ENCODE measurements at places on chromosomes 16 and 17. TPM values are rescaled to one million over a fixed set of nuclear protein-coding genes. Genes with fewer than 3 reads are reported as not detected.
A peak's percentile ranks its signal among the peaks of the same experiment; 100 is the strongest.

DNA sequence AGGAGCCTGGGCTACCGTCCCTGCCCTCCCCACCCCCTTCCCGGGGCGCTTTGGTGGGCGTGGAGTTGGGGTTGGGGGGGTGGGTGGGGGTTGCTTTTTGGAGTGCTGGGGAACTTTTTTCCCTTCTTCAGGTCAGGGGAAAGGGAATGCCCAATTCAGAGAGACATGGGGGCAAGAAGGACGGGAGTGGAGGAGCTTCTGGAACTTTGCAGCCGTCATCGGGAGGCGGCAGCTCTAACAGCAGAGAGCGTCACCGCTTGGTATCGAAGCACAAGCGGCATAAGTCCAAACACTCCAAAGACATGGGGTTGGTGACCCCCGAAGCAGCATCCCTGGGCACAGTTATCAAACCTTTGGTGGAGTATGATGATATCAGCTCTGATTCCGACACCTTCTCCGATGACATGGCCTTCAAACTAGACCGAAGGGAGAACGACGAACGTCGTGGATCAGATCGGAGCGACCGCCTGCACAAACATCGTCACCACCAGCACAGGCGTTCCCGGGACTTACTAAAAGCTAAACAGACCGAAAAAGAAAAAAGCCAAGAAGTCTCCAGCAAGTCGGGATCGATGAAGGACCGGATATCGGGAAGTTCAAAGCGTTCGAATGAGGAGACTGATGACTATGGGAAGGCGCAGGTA, 762 bp downstream of the CDK12 start:
- DNase-seq, result no peak

DNA sequence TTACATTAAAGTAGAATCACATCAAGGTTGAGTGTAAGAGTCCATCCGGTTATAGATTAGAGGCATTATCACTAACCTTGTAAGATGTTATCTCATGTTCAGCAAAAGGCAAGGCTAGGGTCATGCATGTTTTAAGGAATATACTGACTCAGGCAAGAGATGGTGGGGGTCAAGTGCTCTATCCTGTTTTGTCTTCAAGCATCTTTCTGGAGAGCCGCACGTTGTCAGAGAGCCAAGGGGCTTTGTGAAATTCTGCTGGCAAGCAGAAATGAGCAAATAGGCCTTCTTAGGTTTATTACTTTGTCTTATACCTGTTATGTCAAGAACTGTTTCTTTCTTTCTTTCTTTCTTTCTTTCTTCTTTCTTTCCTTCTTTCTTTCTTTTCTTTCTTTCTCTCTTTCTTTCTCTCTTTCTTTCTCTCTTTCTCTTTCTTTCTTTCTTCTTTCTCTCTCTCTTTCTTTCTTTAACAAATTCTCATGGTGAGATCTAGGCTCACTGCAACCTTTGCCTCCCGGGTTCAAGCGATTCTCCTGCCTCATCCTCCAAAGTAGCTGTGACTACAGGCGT, 47.3 kb upstream of the IL34 start:
- DNase-seq, result no peak

TP53TG3B gene
- total RNA-seq, result not detected

- no peak for DNase-seq
These were observed 51.3 kb downstream of the EPN2 start for GRCh38 chr17:19288453-19288852.

- DNase-seq, result no peak
These were observed 20.6 kb downstream of the CHAD start for GRCh38 chr17:50447870-50448595.

DNA sequence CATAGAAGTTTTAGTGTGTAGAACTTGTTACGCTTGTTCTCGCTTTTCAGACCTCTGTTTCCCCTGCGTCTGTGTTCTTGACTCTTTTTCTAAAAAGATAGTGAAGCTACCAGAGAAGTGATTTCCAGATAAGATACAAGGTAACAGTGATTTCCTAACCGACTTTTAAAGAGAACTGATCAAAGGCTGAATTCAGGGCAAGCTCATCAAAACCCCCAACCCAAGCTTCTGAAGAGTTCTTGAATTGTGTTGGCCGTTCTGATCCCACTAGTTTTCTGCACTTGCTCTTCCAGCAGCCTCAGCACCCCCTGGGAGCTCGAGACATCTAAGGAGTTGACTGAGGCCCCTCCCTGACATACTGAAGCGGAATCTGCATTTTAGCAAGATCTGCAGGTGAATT, 12.7 kb upstream of the NSMCE1 start:
- no peak for DNase-seq

- DNase-seq, result peak; percentile 57
These were observed 147.3 kb downstream of the CCDC182 start for GRCh38 chr17:57597531-57598453.

DNA sequence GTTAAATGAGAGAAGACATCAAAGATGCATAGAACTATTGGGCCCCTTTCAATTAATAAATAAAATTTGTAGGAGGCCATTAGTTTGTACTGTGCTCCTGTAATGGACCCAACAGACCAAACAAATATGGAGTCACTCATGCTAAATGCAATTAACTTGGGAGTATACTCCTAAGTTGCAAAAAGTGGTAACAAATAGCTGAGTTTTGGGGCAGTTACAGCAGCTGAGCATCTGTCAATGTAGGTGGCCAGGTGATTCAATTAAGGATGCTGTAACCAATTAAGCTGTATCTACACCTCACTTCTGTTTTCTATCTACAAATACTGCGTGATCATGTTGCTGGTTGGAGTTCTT, 34.9 kb downstream of the WNT9B start:
- DNase-seq, result no peak

DNA sequence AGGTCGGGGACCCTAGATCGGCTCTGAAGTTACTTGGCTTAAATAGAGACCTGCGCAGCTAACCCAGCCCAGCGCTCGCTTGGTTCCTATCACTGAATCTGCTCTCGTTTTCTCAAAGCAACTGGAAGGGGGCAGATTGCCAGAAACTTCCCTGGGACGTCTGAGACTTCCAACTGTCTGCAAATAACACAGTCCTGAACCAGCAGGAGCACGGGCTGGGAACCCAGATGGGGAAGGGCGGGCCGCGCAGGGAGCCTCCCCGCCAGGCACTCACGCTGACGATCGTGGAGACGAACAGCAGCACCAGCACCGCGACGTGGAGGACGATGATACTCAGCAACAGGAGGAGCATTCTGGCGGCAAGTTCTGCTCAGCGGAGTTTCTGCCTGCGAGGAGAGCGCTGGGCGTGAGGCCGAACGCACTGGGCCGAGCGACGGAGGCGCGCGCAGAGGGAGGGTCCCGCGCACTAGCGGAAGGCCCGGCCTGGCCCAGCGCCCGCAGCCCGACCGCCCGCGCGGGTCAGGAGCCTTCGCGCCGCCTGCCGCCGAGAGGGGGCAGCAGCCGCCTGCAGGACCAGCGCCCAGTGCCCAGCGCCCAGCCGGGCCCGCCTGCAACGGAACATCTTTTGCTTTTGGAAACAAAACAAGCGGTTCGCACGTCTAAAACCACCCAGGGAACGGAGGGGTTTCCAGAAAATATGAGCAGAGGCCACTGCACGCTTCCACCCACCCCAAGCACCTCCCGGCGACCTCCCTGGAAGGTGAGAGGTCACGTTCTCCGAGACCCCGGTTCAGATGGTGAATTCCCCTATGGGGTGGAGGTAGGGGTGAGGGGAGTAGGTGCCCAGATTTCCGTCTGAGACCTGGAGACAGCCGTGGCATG, 4.5 kb downstream of the PMP22 start:
- DNase-seq, result peak; percentile 54

MYH11 gene
- total RNA-seq, result 22.4 TPM

MT1E gene
- total RNA-seq, result 1,650 TPM

GRCh38 chr17:7029659-7030058, 6.2 kb upstream of the SLC16A13 start:
- no peak for DNase-seq

PRR15L gene
- total RNA-seq, result not detected

GAS2L2 gene
- total RNA-seq, result not detected

CES5A gene
- total RNA-seq, result not detected

DNA sequence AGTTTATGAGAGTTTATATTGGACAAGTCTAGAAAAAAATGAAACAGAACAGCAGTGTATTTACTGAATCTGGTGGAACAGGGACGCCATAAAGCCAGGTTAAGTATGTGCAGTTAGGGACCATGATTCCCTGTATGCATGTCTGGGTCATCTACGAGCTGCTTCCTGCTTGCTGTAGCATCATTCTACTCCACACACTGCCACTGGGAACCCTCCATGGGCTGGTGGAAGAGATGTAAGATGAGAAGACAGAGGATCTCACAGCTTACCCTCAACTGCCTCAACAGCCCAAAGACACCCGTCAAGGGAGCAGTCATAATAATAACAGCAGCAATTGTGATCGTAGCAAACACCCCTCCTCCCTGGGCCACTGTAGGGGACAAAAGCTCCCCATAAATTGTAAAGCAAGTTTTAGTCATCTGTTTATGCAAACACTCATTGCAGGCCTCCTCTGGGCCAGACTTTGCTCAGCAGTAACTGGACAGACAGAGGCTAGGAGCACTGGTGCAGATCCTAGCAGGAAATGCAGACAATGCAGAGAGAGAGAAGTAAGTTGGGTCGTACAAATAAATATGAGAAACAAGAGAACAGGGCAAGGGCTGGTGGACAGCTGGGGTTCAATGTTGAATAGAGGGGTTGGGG, 188.0 kb downstream of the SOX9 start:
- DNase-seq, result no peak

DNA sequence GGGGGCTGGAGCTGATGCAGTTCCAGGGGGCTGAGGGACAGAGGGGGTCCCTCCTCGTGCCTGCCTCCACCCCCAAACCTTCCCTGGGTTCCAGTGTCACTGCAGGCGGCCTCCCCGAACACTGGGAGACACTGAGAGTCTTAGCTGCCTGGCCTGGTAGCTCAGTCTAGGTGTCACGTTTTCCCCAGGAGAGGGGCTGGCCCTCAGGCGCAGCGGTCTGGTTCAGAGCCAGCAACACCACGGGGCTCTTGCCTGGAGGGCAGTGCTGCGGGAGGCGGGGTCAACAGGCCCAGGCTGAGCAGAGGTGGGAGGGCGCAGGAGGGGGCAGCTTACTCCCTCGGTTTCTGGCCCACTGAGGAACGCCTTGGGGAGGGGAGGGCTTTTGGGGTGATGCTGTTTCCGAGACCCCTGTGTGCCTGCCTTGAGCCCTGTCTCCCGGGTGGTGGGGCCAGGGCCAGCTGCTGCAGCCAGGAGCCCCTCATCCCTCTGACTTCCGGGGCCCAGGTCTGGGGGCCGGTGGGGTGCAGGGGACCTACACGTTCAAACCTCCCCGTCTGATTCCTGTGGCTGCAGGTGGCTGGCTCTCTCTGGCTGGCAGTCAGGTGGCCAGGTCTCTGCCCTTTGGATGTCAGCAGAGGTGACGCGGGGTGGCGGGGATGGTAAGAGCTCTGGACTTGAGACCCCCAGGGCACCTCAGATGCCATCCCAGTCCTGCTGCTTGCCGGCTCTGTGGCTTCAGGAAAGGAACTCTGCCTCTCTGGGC, 89.3 kb upstream of the GSE1 start:
- DNase-seq, result no peak

GRCh38 chr17:48444516-48445247, 14.7 kb upstream of the SKAP1 start:
- DNase-seq, result no peak

GRCh38 chr16:88064889-88065746, 113.9 kb downstream of the BANP start:
- DNase-seq, result no peak

DNA sequence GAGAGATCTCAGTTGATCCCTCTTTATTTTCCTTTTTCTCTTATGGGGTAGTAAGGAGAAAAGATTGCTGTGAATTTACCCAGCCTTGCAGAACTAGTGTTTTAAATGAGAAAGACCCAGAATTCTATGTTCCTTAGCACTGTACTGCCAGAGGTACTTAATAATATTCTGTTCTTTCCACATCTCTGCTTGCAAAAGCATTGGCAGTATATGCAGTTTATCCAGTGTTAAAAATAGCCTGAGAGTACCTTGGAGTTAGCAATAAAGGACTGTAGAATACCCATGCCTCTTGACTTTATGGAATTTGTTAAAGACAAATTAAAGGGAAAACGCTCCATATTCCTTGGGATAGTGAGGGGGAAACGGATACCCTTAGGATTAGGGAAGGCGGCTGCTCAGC, 11.9 kb downstream of the SLC7A6 start:
- no peak for DNase-seq

DNA sequence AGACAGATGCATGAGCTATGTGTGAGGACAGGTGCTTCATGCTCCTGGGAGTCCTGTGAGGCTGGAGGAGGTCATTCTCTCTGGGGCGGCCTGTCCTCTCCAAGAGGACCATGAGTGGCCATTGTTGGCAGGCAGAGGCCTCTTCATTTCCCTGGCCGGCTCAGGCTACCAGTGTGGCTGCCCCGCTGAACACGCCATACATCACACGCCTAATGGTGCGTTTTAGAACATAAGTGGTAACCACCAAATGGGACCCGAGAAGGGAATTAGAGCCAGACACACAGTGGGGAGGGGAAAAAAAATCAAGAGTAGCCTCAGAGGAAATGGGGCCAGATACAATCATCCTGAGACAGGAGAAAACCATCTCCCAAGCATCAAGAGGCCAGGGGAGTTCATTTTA, 140.0 kb downstream of the SPACA3 start:
- no peak for DNase-seq

PKMYT1 gene
- 0.25 TPM for total RNA-seq

ATP1B2 gene
- total RNA-seq, result not detected

SMIM36 gene
- not detected for total RNA-seq

- DNase-seq, result no peak
These were observed 16.7 kb downstream of the KRABD2 start for GRCh38 chr17:8359769-8360168.

VAT1L gene
- total RNA-seq, result 1.3 TPM

GRCh38 chr16:77549876-77550275, 115.0 kb upstream of the ADAMTS18 start:
- no peak for DNase-seq

GRAP gene
- 13.2 TPM for total RNA-seq

GRCh38 chr17:38916771-38917170, 8.6 kb upstream of the LASP1NB start:
- DNase-seq, result no peak

CHD9NB gene
- 0.88 TPM for total RNA-seq

- peak; percentile 86 for DNase-seq
These were observed at the start of gene SNX11 for GRCh38 chr17:48107137-48108055. Gene SNX11 (plus strand): TSS chr17:48107766. CDS start chr17:48112044, 4,278 bp downstream.

KRTAP9-8 gene
- total RNA-seq, result not detected

FKBP10 gene
- 30.5 TPM for total RNA-seq

KRT15 gene
- total RNA-seq, result 2.5 TPM

CHD9 gene
- 59.0 TPM for total RNA-seq

CASKIN1 gene
- total RNA-seq, result 0.16 TPM

GRCh38 chr16:67364600-67365235, 28.6 kb downstream of the TPPP3 start:
- DNase-seq, result no peak

OTOP3 gene
- not detected for total RNA-seq

CACNA1G gene
- 0.32 TPM for total RNA-seq

DNA sequence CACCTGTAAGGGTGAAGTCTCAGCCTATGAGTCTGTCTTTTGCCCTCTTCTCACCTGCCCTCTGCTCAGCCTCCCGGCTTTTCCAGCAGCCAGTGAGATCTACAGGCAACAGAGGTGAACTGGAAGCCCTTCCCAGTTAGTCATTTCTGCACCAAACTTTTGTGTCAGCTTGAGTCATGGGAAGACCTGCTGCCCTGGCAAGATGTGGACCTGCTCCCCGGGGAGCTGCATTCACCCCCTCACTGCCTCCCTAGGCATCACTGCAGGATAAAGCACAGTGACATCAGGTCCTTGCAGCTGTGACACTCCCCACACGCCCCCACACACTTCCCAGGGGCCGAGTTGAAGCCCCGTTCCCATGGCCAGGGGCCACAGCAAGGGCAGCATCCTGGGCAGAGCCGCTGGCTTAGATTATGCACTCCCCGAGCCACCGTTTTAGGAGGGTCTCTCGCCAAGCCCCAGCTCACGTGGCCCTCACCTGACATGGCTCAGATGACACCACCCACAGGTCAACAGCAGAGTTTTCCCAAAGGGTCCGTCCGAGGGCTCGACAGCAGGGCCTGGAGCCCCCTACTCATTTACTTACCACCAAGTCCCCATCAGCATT, 6.5 kb upstream of the ABR start:
- no peak for DNase-seq

Measured in omental fat pad (tissue), 4 donors.